ENCODE measurements at places on chromosomes 7 and 10.
A peak's percentile ranks its signal among the peaks of the same experiment; 100 is the strongest.

GRCh38 chr10:132374612-132375011, 22.4 kb upstream of the PWWP2B start:
- no peak for DNase-seq

DNA sequence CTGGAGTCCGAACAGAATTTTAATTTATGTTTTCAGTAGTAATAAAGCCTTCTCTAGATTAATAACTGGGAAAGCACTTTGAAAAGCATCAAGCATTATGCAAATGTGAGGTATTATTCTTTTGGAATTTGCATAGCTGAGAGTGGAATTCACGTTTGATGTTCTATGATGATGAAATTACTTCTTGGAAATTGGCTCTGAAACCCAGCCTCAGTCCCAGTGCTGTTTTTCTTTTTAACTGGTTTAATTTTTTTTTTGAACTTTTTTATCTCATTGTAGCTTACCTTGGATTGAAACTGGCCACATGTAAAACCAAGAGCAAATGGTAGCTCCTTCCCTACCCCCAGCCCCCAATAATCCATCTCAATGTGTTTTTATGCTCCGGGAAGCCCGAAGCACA, 1.2 kb downstream of the TBXAS1 start:
- no peak for DNase-seq

GRCh38 chr10:17134737-17135260, 5.2 kb upstream of the CUBN start:
- DNase-seq = no peak

- no peak for DNase-seq
Measured at GRCh38 chr7:18018296-18019215, 9.1 kb downstream of the PRPS1L1 start.

DNA sequence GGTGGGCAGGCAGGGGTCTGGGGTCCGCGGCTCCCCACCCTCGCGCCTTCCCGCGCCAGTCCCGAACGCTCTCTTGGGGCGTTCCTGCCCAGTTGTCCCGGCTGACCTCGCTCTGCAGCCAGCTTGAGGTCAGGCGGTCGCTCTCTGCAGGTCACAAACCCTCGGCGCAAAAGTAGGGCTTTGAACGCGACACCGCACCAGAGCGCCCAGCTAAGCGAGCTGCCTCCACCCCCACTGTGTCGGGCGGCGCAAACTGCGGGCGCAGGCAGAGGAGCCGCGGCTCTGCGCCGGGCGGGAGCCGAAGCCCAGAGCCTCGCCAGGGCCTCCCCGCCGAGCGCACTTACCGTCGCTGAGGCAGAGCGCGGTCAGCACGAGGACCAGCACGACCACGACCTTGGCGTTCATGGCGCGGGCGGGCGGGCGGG, 284 bp downstream of the CXCL12 start:
- no peak for DNase-seq

DNA sequence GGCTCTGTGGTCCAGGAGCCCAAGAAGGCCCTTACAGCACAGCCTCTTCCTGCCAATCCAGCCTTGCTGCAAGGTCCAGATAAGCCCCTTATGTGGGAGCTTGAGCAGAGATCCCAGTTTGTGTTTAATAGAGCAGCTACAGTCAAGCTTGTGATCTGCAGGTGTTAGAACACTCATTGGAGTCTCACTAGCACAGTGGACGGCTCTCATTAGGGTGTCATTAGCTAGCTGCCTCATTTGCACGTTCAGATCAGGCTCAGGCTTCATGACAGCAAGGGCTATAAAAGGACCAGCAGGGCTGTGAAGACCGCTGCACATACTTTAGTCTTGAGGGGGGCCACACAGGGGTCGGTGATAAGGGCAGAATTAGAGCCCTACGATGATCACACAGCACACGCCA, 443.2 kb downstream of the RPS24 start:
- no peak for DNase-seq

- DNase-seq = no peak
Measured at GRCh38 chr7:74483402-74484336, 30.0 kb downstream of the GTF2IRD1 start.

GRCh38 chr7:155791214-155791737, 21.0 kb downstream of the SHH start:
- DNase-seq = no peak

GRCh38 chr10:16393271-16393858, 43.4 kb upstream of the PTER start:
- no peak for DNase-seq

- DNase-seq = peak; percentile 74
Measured at GRCh38 chr7:24718977-24719491, 38.2 kb downstream of the GSDME start.

DNA sequence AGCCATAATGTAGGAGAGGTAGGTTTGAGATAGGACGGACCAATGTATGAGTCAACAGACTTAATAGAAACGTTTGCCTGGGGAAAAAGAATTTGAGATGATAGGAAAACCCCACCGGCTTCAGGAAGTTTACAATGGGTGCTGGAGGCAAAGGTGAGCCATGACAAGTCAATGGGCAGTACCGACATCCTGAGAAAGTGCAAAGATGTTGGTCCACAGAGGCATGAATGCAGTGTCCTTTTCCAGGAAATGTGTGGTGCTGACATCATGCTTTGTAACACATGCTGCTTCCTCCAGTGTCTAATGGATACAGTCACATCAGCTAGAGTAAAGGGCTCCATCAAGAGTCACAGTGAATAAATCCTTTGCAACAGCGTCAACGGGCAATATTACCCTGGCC, 533.6 kb downstream of the INHBA start:
- no peak for DNase-seq

DNA sequence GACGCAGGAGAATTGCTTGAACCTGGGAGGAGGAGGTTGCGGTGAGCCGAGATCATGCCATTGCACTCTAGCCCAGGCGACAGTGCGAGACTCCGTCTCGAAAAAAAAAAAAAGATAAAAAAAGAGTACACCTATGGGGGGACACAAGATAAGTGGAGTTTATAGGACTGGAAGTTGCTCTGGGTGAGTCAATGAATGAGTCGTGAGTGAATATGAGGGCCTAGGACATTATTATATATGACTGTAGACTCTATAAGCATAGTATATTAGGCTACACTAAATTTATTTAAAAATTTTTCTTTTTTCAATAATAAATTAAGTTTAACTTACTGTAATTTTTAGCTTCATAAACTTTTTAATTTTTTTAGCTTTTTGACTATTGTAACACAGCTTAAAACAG, 19.4 kb upstream of the SGCE start:
- DNase-seq = no peak

DNA sequence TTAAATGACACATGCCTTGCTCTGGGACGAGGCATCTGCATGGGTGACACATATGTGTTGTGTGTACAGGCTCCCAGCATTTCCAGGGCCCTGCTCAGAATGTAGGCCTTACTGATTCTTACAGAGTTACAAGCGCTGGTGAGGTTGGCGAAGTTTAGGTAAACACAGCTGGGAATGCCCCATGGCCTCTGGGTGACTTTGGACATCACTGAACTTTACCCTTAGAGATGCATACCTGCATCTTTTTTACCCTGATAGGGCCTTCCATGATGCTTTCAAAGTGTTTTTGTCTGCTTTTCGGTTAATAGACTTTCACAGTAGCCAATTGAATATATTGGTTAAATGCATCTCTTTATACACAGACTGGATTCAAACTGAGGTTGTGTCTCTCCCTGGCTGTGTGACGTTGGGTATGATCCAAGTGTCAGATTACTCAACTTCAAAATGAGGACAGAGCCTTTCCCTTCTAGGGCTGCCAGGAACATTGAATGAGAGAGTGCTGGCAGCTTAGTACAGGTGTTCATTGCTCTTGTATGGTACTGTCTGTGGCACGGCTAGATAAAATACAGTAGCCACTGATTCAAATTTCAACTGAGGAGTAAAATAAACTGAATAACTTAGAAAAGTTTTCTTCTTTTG, 29.5 kb downstream of the EGFR start:
- DNase-seq = no peak

- DNase-seq = no peak
Measured at GRCh38 chr7:18521236-18521589, 25.7 kb downstream of the HDAC9 start.

DNA sequence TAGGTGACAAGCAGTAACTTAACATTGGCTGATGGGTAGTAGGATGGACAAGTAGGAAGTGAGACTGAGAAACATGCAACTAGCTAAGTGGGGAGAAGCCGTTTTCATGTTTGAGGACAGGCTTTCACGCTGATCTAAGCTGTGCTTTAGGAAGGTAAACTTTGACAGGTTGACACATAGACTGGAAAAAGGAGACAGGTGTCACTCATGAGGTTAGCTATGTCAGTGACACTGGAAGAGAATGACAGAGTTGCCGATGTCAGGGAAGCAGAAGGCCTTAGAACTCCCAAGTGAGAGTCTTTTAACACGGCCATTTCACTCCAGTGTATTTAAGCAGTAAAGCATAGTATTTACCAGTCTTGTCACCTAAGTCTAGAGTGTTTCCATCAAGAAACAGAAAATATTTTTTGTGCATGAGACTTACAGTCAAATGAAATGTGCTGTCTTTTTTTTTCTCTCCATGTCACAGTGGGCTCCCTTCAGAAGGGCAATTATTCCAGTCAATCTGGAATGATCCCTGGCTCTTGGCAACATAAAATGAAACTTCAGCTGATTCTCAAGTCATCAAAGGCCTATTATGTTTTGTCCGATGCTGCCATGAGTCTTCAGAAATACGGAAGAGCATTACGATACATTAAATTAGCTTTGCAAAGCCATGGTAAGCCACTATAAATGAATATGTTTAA, 20.6 kb downstream of the EDRF1 start:
- no peak for DNase-seq

DNA sequence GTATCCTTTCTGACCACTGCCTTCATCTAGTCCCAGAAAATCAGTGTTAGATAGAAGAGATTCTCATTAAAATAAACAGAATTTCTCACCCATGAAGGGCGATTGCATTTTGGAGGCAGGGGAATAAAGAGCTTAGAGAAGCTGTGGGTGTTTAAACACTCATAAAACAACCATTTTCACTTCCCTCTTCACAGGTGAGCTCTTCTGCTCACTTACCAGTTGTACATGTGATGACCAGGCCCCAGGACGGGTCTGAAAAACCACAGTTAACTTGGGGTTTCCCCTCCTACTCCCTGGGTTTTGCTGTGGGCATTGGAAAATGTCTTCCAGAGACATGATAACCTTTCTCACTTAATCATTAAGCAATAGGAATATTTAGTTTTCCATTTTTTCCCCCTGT, 411.6 kb upstream of the DPP6 start:
- DNase-seq = no peak
